Motor neuron (in vitro differentiated cells): ENCODE measurements at places on chromosomes 4 and X. TPM values are rescaled to one million over a fixed set of nuclear protein-coding genes. Genes with fewer than 3 reads are reported as not detected.

DNA sequence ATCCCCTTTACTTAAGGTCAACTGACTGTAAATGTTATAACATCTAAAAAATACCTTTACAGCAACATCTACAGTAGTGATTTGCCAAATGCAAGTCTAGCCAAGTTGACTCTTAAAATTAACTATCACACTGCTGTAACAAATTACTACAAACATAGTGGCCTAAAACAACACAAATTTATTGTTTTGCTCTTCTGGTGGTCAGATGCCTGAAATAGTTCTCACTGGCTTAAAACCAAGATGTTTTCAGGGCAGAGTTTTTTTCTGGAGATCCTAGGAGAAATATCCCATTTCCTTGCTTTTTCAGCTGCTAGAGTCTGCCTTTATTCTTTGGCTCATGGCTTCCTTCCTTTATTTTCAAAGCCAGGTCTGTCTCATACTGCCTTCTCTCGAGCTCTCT lies 120.5 kb downstream of the ADGRL3 start:
- no peak for ATAC-seq

DNA sequence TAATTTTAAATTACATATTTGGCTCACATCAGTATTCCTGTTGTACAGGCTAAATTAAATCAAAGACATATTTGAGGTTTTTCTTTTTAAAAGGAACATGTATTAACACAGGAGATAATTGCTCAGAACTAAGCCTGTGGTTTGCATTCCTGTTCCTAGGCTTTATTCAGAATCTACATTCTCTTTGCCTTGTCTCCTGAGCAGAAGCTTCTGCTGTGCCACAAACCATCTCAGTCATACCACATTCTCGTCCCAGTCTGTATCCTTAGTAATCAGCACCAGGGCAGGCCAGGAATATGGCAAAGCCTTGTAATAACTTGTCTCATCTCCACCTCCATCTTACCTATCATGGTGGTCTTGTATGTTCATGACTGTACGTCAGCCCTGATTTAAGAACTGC lies 162.8 kb downstream of the ARHGAP24 start:
- no peak for ATAC-seq

DNA sequence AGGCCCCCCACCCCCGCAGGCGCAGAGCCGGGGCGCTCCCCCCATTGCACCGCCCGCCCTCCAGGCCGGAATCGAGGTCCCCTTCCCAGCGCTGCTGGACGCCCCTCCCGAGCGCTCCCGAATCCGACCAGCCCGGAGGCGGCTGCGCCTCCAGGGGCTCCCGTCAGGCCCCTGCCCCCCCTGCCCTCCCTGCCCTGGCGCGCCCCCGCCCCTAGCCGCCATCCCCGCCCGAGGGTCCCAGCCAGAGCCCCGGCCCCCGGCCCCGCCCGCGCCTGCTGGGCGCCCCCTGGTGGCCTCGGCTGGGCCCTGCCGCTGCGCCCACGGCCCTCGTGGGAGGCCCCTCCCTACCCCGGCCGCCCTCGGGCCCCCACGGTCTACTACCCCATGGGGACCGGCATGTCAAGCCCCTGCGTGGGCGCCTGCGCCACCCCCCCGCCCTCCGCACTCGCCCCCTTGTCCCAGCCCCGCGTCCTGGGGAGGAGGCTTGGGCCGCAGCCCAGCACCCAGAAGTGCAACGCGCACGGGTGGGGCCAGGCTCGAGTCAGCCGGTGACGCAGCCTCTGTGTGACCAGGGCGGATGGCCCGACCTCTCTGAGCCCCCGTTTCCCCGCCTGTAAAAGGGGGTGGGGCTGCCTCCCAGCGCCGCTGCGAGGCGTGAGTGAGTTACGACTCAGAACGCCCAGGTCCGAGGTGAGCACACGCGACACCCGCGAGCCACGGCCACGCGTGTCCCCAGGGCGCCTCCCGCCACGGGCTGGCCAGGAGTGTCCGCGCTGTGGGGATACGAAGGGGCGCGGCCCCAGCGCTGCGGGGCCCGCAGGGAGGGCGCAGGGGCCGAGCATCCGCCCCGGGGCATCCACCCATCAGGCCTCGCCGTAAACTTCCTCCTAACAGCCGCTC lies 104.9 kb downstream of the FAM53A start:
- ATAC-seq: peak; percentile 78

GRCh38 chr4:76950052-76950955 lies 752 bp downstream of the SEPTIN11 start:
- peak; percentile 20 for ATAC-seq

DNA sequence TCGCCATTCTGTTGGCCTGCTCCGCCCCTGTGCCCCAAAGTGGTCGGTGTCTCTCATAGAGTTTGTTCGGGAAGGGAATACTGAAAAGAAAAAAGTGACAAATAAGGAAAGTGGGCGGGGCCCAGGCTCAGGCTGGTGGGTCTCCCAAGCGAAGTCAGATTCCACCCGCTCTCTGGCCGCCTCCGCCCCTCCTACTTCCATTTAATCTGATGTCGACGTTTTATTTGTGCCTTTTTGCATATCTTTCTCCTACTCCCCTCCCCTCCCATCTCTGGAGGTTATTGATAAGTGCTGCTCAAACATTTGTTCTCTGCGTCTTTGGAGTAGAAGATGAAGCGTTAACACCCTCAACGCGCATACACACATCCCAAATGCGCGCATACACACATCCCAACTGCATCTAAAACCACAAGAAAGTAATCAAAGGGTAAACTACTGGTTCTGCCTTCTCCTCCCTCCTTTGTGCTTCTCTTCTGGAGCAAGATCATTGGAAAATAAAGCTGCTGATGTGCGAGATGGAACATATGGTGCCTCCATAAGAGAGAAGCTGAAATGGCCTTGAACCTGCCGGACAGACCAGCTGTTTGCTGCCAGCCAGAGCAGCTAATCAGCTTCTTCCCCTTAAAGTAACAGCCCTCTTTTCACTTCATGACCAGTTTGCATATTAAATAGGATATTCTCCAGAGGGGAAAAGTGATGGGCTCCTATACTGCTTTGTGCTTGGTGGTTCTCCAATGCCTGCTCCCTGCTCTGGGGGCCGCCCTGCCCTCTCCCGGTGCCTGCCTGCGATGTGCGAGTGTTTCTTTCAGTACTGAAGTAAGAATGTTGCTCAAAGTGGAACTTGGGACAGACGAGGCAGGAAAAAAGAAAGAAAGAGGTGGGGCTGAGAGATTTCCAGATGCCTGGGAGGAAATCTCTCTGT lies 3.1 kb downstream of the MAMLD1 start:
- ATAC-seq: peak; percentile 16

GRCh38 chr4:38290366-38290765 lies 330.2 kb downstream of the PTTG2 start:
- ATAC-seq: no peak

DNA sequence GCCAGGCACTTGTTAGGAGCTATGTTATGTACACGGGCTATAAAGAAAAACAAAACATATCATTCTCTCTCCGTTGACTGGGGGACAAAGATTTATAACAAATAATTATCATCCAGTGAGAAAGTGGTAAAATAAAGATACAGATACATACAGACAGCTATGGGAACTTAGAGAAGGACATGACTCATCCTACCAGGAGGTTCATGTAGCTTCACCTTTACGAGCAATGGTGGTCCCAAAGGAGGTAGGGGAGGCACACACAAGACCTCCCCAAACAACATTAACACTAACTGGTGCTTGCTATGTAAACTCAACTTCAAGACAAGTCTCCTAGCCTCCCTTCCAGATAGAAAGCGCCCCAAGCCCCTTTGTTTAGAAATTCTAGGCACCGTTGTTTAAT lies 8.9 kb downstream of the AMBN start:
- ATAC-seq: peak; percentile 40

GRCh38 chr4:109169170-109169569 lies 133.3 kb downstream of the COL25A1 start:
- no peak for ATAC-seq

DNA sequence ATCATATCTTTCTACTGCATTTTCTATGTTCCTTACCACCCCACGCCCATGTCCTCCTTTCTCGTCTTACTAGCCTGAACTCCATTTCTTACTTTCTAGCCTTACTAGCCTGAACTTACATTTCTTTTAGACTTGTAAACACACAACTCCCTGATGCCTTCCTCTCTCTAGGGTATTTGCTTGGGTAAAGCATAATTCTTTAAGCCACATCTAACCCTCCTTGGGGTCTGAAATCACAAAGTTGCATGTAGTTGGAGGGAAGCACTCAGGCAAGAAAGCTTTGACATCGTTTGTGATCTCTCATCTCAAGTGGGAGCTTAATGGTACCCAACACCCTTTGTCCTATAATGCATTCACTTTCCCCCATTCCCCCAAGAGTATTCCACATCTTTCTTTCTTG lies 124.4 kb downstream of the SPOCK3 start:
- ATAC-seq: no peak

DNA sequence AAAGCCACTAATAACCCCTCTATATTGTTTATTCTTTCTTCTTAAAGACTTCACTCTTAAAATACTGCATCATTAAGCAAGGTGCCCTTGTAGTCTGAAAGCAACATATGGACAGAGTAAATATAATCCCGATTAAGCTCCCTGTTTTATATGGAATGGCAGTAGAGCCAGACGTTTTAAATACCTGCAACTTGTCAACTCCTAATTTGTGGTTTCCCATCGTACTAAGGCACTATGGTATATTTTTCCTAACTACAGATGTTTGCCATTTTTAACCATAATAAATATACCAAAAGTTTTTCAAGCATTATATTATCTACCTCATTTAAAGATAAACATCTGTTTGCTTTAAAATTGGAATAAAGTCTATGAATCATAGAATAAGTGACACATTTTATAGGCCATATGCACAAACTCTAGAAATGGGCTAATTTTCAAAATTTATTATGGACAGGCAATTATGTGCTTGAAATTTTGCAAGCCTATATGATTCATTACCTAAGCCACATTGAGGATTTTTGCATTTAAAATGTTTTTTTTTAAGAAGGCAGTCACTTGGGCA lies 194.6 kb downstream of the FRMPD4 start:
- no peak for ATAC-seq

DNA sequence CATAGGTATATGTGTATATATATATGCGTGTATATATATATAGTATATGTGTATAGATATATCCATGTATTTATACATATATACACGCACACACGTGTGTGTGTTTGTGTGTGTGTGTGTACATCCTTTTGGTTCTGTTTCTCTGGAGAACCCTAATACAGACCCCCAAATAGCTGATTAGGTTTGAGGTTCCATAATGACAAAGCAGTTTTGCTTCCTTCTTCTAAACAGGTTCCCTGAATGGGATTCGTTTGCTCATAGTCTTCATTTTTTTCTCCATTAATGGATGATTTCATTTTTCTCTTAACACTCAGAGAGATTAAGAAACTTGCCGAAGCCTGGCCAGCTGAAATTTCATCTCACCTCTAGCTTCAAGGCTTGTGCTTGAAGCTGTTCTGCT lies 234.0 kb upstream of the BCOR start:
- no peak for ATAC-seq

Gene BTK
- total RNA-seq: 1.2 TPM in 1 of 2 replicates, not detected in the other

Gene GRK4
- 22.0 and 22.6 TPM in 2 replicates for total RNA-seq

Gene FAT4
- total RNA-seq: 7.9 and 8.3 TPM in 2 replicates

Gene VCX3A
- total RNA-seq: not detected in 2 replicates
